ENCODE measurements at places on chromosomes 11 and 22.
A peak's percentile ranks its signal among the peaks of the same experiment; 100 is the strongest.

GRCh38 chr11:37914859-37915258 is 1316.8 kb upstream of the RAG2 start:
- DNase-seq, result no peak

DNA sequence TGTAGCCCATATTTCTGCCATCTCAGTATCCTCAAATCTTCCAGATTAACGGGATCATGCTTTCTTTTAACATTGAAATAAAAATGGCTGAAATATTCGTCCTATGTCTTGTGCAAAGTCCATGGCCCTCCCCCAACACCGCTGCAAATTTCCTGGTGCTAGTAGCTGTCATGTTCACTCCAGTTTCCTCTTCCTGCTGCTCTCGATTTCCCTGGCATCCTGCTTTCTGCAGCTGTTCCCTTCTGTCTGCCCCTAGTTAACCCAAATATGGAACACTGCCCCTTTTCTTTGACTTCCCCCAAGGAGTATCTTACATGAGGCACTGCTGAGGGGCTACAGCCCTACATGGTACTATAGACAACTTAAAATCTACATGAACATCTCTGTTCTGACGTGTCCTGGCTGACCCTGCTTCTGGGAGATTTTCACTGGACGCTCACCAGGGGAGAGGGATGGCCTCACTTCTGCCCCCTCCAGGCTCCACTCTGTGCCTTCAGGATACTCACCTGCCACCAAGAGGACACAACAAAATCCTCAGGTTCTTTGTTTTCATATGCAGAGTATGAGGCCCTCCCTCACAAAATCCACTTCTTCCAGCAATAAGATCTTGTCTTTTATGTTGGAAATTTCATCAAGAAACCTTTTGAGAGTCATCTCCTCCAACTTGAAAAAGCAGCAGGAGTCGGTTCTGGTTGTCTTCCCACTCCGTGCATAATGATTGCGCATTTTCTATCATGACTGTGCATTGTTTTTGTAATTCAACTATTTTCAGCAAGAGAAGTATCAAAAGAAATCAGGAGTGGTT is 29.5 kb upstream of the SCUBE2 start:
- DNase-seq, result no peak

DNA sequence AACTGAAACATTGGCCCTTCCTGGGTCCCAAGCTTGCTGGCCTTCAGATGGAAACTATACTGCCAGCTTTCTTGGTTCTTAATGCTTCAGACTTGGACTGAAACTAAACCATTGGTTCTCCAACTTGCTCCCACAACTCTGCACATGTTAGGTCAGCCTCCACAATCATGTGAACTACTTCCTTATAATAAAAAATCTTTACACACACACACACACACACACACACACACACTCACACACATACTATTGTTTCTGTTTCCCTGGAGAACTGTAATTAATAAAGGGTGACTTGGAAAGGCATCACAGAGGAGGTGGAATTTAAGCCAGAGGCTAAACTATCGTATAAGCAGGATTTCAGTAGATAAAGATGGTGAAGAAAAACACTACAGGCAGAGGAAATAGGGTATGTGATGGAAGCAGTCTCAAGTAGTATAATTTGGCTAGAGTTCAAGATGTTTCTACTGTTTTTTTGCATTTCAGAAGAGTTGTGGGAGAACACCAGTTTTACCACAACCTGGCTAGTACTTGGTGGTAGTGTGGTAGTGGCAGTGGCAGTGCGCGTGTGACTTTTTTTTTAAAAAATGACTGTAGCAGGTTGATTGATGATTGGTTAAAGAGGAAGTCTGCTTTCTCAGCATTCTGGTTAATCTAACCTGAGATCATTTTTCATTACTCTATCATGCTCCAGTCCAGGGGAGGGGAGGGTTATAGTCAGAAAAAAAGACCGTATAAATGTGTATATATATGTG is 70.1 kb downstream of the PDE3B start:
- DNase-seq, result no peak

DNA sequence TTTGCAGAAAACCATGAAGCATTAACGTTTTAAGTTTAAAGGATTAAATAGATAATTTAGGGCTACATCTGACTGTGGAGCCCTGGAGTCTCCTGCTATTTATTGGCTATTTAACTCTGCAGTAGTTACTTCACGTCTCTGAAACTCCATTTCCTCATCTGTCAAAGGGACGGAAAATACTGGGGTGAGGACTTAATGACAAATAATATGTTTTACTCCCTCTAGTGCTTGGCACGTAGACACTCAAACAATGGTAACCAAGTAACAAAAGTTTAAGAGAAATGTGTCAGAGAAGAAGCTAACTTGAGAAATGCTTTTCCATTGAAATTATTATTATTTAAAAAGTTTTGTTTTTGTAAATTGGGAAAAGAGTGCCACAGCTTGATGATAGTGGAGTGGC is 130.7 kb upstream of the RCN1 start:
- DNase-seq, result no peak

DNA sequence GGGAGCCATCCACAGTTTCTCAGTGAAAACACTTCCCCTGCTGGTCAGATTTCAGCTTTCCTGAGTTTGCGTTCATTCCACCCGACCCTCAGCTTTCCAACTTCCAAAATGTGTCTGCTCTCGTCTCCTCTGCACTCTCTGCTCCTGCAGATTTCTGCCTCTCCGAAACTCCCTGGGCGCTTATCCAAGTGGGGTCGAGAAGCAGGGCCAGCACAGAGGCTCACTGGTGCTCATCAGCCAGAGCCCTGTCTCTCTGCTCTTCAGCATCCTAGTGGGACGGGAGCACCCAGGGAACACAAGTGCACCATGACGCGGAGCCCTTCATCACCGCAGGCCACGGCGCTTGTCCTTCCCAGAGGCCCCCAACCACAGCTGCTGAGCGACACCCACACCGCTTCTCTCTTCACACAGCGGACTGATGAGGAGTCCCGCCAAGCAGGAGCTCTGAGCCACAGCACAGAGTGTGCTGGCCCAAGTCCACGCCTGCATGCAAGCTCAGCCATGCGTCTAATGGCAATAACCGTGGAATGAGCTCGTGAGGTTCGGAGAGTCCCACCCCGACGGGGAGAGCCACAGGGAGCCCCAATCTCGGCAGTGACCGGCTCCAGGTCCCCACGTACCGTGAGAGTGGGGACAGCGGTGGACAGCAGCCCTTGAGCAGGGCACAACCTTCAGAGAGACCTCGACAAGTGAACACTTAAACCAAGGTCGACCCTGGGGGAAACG is 27.9 kb upstream of the MOB2 start:
- no peak for DNase-seq

GRCh38 chr11:125132596-125132995 is 21.2 kb upstream of the TMEM218 start:
- no peak for DNase-seq

DNA sequence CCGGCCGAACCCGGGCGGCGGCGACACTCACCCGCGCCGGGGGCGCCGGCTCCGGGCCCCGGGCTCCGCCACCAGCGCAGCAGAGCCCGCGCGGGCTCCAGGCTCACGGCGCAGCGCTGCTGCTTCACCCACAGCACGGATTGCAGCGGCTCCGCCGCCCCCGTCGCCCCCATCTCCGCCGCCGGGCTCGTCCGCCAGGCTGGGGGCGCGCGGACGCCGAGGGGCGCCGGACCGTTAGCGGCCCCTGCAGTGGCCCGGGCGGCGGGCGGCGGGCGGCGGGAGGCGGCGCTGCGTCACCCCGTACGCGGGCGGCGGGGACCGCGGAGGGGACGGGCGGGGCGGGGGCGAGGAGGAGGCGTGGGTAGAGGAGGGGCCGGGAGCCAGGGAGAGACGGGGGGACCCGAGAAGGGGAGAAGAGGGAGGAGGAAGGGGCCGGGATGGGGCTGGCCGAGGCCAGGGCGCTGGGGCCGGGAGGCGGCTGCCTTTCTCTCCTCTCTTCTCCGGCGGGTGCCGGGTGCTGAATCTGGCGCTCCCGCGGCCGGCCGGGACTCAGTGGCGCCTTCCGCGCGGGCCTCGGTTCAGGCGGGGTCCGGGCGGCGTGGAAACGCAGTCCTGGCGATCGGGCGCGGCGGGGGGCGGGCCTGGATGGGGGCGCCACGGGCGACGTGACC is at the start of gene CERK:
Gene CERK, minus strand, starts transcription at position 277 of the 671 bp plus-strand sequence. Its CDS starts 104 bp downstream, at position 173.
- peak; percentile 83 for DNase-seq

DNA sequence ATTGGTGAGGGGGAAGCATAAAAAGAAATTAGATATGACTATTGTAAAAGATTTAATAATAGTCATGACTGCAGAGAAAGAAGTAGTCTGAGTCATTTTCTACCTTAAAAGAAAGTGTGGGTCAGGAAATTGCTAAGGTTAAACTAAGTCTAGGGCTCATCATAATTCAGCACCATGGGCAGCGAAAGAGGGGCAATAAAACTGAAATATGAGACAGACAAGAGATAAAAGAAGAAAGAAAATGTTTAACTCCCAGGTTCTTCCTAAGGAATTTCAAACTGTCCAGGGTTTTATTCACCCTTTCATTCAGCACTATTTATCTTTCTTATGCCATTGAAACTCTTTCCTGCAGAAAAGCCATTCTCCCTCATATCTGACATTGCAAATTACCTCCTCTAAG is 114.4 kb upstream of the API5 start:
- no peak for DNase-seq
